ENCODE measurements at places on chromosomes 3 and 15.

DNA sequence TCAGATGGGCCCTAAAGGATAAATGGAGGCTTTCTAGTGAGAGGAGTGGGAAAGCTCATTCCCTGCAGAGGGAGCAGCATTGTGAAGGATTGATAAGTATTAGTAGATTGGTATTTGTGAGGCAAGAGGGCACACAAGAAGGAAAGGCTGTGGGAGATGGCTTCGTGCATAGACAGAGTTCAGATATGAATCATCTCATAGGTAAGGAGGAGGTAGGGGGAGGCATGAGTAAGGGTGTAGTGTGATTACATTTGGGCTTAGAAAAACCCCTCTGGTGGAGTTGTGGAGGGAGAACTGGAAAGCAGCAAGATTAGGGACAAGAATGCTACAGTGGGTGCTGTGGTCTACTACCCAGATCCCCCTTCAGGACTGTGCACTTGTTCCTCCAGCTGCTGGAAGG is 29.6 kb downstream of the ONECUT1 start:
- no peak for DNase-seq

GRCh38 chr3:49013738-49014660 is 4.4 kb downstream of the DALRD3 start:
- DNase-seq = peak; percentile 56

DNA sequence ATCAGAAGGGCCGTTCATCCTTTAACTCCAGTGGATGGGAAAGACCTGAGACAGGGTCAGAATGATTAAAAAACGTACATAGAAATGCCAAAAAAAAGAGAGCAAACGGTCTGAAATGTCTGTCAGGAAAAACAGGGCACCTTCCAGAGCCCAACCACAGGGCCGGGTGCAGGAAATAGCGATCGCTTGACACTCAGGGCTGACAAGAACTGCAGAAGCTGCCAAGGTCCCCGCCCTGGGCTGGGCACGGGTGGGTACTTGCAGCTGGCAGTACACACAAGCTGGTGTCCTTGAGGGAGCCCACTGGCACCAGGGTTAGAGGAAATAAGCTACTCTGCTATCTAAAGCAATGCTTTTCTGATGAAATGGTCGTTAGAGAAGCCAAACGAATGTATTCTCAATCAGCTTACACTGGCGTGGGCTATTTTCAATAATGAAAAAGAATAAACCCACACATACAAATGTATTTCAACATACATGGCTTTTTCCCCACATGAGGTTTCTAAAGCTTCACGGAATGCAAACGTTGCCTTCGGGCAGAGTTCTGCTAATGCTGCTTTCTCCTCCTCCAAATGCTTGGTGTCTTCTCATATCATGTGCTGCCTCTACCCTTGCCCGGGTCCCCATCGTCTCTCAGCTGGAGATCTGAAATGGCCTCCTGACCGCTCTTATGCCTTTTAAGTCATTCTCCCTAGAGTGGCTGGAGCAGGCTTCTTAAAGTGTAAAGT is 15.6 kb downstream of the FRMD4B start:
- DNase-seq = no peak

DNA sequence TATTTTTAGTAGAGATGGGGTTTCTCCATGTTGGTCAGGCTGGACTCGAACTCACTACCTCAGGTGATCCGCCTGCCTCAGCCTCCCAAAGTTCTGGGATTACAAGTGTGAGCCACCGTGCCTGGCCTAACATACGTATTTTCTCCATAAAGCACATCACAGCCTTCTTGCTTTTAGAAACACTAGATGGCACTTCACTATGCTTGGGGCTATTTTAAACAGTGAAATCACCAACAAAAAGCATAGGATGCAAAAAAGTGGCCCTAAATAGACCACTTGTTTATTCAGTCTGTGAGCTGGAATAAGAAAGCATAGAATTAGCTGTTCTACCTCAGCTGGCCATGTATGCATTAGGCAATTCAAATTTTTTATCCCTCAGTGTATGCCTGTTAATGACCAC is 46.0 kb downstream of the PRICKLE2 start:
- DNase-seq = no peak

GRCh38 chr3:107540857-107541256 is 18.1 kb downstream of the BBX start:
- DNase-seq = no peak

DNA sequence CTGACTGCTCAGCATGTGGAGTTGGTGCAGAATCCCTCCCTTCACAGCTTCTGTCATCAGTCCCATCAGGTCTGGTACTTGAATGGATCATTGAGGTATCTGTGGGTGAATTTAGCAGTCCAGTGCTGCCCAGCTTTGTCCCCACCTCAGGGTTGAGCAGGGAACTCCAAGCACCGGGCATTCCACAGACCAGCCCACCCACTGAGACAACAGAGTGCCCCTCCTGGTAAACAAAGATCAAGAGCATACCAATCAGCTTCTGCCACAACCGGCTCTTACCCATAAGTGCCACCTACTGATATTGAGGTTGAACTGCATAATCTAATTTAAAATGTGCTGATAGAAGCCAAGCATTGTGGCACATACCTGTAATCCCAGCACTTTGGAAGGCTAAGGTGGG is 57.1 kb upstream of the FXR1 start:
- DNase-seq = no peak

DNA sequence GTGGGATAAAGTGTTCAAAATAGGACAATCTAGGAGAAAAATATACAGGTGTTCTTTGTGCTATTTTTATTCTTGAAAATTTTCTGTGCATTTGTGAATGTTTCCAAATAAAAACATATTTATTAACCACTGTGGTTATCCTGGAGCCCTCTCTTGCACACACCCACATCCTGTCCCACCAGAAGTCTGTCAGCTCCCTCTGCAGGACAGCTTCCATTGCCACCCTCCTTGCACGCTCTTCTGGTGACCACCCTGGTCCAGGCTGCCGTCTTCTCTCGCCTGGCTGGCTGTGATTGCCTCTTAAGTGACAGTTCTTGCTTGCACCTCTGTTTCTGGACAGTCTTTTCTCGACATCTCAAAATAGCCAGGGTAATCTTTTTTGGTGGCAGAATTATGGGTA is 394.0 kb downstream of the LRTM1 start:
- DNase-seq = no peak

DNA sequence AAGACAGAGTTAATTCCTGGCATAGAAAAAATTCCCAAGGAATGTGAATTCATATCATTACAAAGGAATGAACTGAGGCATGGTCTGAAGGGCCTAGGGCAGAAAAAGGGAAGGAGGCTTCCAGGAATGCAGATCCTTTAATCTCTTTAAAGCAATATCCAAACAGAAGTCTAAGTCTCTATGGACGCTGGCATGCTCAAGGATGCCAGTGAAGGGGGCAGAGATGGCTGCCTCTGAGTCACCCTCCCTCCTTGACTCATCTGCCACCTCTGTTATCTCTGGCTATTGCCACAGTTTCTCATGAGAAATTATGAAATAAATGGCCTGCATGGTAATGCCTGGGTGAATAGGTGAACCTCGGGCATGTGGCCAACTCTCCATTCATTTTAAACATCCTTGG is 96.3 kb upstream of the BCL6 start:
- DNase-seq = no peak

GRCh38 chr15:39172380-39173281 is 408.2 kb upstream of the THBS1 start:
- DNase-seq = no peak

DNA sequence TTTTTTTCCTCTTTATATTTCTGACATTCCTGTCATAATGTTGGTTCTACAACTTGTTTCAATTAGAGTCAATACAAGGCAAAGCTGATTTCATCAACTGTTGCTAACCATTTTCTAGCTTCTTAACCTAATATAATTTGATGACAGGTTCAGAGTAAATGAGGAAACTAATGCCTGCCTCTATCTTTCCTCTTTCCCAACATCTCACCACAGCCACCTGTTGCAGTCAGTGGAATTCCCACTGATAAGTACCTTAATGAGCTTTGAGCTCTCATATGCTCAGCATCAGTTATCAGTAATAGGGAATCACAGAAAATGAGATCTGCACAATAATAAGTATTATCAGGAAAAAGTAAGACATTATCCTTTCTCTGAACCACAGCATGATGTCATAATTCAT is 241.9 kb downstream of the MEIS2 start:
- no peak for DNase-seq

- DNase-seq = no peak
Measured at GRCh38 chr15:33788906-33789540, 179.3 kb upstream of the CHRM5 start.

- DNase-seq = no peak
Measured at GRCh38 chr3:69368129-69368741, 17.7 kb downstream of the FRMD4B start.

DNA sequence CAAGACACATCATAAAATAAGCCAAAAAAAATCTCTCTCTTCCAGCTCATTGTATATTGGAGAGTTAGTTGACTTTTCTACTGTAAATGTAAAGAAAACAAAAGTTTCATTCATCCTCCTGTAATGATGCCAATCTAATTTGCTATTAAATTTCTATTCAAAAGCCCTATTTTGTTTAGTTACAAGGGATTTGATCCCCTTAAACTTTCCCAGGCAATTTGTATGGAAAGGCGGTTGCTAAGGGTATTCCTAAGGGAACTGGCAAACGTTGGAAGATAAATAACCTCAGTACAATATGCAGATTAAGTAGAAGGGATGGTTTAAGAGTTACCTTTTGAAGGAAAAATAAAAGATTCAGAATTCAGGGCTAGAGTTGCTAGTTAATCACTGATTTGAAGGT is 352.7 kb downstream of the TIGIT start:
- no peak for DNase-seq

GRCh38 chr15:48423896-48424475 is 92.8 kb downstream of the DUT start:
- DNase-seq = no peak

DNA sequence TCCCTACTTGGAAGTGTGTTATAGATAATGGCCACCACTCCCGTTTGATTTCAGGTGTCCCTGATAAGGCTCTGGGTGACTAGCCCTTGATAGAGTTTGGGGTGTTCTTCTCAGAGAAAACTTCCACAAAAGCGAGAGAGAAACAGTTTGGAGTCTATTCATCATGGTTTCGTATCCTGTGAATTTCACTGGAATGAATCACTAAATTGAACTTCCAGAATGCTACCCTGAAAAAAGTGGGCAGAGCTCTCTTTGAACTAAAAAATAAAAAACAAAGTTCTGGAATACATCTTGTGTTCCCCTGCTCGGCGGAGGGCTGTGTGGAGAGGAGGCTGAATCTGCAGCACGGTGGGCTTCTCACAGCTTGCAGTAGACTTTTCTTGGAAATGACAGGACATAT is 52.8 kb upstream of the FAM98B start:
- DNase-seq = no peak

DNA sequence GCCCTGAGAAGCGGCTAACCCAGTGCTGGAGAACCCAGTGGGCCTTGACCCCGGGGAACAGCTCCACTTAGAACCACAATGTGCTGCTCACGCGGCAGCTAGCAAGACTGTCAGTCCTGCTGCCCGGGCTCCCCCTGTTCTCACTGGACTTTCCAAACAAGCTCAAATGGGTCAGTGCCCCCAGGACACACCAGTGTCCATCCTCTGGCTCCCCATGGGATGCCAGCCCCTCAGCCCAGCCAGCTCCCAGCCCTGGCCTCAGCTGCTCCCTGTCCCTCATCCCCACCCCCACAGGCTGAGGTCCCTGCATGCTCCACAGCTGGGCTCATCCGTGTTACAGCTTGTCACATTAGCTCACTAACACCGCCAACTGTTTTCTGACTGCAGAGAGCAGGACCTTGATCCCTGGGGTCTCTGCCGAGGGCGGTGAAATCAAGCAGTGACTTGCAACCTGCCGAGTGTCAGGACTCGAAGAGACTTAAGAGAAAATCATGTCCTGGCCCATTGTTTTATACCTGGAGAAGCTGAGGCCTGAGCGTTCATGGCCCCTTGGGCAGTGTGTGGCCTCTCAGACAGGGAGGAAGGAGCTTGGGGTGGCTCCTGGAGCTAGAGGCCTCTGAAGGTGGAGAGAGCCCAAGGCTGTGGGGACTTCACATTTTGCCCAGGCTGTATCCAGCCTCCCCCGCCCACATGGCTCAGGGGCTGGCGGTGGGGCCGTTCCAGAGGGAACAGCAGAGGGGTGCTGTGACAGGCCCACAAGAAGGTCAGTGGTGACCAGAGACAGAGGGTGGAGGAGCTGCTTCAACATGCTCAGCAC is 157.5 kb downstream of the MEGF11 start:
- DNase-seq = no peak

DNA sequence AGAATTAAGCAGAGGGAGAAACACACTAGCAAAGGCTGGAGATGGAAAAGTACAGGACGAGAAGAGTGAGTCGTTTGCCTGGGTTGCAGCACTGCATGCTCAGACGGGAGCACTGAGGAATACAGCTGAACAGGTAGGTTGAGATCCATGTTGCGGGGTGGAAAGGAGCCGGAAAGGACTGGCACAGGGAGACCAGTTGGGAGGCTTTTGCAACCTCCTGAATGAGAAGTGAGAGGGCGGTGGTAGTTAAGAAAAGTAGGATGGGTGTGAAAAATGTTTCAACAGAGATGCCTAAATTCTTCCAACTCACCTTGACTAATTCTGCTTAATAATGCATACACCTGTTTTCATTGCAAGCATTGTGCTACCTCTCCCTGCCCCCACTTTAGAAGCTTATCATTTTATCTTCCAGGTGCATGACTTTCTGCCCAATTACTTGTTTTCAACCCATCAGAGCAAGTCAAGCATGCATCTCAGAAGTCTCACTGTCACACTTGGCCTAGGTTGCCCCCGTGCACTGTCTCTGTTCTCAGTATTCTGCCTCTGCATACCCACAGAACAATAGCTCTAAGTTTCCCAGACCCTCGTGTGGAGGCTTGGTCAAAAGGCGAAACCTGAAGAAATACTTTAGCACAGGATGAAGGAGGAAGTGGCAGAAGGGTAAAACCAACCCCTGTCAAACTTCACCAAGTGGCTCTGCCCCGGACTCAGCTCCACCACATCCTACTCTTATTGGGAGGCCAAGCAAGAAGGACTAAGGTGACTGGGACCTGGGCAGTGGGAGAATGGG is 199.3 kb upstream of the BCL6 start:
- DNase-seq = no peak

DNA sequence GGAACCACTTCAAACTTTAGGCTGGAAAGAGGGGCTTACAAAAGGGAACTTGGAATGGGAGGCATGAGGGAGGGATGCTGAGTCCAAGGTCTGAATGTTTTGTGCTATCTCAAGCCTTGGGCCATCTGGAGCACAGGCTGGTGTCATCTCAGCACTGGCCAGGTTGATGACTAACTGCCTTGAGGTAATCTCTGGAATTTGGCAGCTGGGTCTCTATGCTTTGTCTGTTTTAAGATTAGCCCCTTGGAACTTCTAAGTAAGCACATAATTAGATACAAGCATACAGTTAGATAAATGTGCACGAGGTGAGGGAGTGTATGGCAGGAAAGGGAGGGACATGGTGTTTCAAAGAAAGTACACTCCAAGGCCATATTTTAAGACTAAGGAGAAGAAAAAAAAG is 252.4 kb upstream of the CCDC54 start:
- no peak for DNase-seq

DNA sequence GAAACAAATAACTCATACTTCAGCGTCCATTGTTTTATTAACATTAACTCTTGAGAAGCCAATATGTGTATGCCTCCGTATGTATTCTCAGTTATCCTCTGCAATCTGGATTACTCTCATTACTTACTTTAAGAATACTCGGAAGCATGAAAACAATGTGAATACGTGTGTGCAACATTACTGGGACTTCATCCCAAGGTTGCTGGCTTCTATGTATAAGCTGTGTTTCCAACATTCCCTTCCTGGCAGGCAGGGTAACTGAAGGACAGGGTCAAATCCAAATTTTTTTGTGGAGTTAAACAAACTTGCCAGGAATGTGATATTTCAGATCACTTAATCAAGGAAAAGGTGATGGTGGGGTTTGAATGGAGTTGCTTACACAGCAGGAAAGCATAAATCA is 34.5 kb upstream of the NR1I2 start:
- no peak for DNase-seq

GRCh38 chr3:39121621-39122020 is 14.1 kb downstream of the TTC21A start:
- DNase-seq = no peak
